ENCODE measurements at places on chromosomes 5 and 9.

DNA sequence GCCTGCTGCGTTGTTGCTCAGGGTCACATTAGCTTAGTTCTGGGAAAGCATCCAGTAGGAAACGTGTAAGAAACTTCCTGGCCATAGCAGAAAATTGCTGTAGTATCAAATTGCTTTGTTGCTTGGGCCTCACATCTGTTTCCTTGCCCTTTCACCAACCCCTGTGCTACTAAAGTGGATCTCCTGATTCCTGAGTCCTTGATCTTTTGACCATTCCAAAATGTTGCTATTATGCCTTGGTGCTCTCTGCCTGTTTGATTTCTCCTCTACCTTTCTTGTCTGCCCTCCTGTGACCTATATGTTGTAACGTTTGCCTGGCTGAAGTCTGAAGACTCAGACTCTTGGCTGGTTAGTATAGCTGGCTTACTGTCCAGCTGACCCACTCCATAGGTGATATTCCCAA, 350.5 kb downstream of the ADGRV1 start:
- no peak for DNase-seq

GRCh38 chr5:136901-137300, 44.9 kb downstream of the PLEKHG4B start:
- DNase-seq: no peak

GRCh38 chr5:4191703-4192102, 596.1 kb downstream of the IRX1 start:
- DNase-seq: no peak

- DNase-seq: no peak
Measured at GRCh38 chr5:66882606-66883227, 286.5 kb downstream of the MAST4 start.

DNA sequence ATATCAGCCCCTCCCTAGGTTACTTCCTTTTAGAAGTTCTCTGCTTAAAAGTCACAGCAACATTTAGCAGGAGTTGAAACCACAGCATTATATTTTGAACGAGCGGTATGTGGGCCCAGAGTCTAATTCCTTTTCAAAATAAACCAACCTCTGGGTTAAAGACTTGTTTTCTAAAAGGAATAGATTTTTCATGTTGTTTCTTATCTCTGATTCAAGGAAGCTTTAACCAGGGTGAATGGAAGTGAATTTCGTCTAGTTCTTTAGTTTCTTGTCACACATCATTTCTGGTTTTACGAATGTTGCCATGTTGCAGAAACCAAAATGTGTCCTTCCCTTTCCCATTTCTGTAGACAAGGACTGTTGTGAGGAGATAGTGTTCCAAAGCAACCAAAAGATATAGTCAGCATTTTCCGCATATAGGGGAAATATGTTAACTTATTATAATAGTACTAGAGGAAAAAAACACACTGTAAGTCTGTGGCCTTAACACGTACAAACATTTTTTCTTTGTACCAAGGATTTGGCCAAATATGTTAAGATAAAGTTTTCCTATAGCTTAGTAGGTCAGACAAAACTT, 142.4 kb downstream of the PCSK5 start:
- DNase-seq: no peak

- no peak for DNase-seq
Measured at GRCh38 chr5:67896311-67896929, 319.1 kb upstream of the PIK3R1 start.

DNA sequence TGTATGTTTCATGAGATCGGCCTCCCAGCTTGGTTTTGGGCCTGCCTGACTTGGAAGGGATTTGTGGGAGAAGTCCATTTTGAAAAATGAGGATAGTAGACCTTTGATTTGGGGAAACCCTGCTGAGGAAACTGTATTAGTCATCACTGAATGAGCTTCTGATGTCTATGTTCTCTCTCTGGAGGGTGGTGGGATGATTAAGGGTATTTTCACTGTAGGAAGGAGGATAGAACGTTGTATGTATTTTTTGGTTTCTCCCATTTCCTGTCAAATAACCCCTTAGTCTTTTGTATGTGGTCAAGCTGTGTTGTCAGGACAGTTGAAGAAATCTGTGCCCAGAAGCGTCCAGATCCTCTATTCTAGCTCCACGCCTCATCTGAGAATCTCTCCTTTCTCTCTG, 151.9 kb downstream of the INSYN2B start:
- no peak for DNase-seq

DNA sequence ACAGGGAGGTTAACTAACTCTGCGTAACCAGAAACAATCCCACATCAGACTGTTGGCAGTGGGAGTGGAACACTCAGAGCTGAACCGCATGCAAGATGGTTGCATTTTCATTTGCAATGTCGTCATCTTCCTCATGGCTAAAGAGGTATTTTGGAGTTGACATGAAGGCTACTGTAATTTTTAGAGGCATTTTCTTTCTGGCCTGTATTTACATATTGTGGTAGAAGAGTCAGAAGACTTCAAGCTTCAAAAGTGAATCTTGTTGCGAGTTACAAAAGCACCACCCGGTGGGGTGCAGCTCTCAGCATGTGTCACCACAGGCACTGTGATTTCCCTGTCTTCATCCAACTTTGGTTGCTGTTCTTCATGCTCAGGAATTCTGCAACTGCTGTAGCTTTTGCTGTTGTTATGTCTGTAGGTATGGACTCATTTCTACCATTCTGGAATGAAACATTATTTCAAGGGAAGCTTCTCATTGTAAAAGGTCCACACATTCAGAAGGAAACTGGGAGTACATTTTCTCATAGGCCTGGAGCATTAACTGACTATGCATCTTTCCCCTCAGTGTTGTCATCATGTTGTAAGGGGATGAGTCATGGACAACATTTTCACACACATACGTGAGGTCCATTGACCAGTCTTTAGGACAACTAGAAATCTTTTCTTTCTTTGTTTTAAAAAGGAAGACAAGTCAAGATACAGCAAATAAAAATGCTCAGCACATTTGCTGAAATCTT, 35.4 kb upstream of the GDNF start:
- no peak for DNase-seq

Measured in left forelimb (tissue), 1 donor.